Activated naive CD4-positive, alpha-beta T cell treated with anti-CD3 and anti-CD28 coated beads, Interleukin-2, amount 50 U/mL, for 72 hours (primary cell): ENCODE measurements at places on chromosomes 6 and 20. TPM values are rescaled to one million over a fixed set of nuclear protein-coding genes. Genes with fewer than 3 reads are reported as not detected.

Gene ARG1
- not detected for total RNA-seq

Gene PLTP
- 11.0 TPM for total RNA-seq

Gene DTD1
- total RNA-seq: 54.3 TPM

DNA sequence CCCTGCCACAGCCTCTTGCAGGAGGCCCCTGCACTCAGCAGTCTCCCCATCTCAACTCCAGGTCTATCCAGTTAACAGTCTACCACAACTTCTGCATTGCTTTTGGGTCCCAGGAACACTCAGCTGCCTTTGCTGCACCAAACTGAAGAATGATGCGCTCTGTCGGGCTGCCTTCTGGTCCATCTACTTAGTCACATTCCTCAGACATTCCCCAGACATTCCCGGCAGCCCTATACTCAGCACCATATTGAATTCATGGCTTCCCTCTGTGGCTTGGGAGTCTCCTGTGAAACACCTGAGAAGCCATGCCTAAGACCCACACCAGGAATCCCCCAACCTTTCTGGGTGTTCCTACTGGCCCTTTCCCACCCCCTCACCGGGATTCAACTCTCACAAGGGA, 99.6 kb upstream of the COL21A1 start:
- no peak for DNase-seq

Gene ESR1
- total RNA-seq: 1.3 TPM

GRCh38 chr20:46169245-46170171, 51.4 kb downstream of the CD40 start:
- DNase-seq: no peak

Gene BANF2
- not detected for total RNA-seq

DNA sequence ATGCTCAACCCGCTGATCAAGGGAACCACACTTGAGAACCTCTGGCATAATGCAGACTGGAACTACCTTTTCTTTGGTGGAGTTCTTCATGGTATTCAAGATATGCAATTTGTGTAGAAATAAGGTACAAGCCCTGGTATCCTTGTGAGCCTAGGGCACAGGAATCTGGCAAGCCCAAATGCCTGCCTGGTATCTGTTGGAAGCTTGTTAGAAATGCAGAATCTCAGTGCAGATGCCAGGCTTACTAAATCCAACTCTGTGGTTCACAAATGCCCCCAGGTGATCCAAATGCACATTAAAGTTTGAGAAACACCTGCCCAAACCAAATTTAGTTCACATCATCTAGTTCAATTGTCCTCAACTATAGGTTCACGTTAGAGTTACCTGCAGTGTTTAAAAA, 159.8 kb upstream of the LAMP5 start:
- no peak for DNase-seq

Gene FAM209B
- 0.88 TPM for total RNA-seq

GRCh38 chr6:125913864-125914351, 42.7 kb upstream of the HINT3 start:
- DNase-seq: no peak

GRCh38 chr6:152050451-152051195, 243.1 kb downstream of the ESR1 start:
- DNase-seq: no peak

DNA sequence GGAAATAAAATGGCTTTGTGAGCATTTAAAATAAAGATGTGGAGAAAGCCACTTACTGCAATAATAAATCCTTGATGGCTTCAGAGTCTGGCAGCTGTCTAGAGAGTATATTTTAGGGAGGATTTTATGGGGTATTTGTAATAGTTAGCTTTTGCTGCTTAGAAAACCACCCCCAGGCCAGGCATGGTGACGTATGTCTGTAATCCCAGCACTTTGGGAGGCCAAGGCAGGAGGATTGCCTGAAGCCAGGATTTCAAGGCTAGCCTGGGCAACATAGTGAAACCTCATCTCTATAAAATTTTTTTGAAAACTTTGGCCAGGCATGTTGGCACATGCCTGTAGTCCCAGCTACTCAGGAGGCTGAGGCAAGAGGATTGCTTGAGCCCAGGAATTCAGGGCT, 63.8 kb downstream of the ISM1 start:
- DNase-seq: no peak

Gene NT5E
- 0.93 TPM for total RNA-seq

Gene ZBP1
- 1.1 TPM for total RNA-seq

Gene SPEF1
- total RNA-seq: 0.14 TPM

DNA sequence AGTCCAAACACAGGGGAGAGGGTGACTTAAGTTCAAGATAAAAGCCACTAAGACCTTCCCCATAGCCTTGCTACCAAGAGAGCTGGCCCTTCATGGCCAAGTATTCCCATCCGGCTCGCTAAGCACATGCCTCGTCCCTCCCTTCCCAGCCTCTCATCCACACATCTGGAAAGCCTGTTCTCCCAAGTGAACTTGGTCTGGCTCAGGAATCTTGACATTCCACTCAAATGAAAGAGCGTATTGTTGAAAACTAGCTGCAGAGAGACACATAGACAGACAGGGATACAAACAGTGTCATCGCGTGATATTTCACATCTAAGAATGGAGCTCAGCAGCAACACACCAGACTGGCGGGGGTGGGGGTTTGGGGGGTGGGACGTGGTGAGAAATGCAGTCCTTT, 182.8 kb upstream of the FOXQ1 start:
- DNase-seq: no peak

DNA sequence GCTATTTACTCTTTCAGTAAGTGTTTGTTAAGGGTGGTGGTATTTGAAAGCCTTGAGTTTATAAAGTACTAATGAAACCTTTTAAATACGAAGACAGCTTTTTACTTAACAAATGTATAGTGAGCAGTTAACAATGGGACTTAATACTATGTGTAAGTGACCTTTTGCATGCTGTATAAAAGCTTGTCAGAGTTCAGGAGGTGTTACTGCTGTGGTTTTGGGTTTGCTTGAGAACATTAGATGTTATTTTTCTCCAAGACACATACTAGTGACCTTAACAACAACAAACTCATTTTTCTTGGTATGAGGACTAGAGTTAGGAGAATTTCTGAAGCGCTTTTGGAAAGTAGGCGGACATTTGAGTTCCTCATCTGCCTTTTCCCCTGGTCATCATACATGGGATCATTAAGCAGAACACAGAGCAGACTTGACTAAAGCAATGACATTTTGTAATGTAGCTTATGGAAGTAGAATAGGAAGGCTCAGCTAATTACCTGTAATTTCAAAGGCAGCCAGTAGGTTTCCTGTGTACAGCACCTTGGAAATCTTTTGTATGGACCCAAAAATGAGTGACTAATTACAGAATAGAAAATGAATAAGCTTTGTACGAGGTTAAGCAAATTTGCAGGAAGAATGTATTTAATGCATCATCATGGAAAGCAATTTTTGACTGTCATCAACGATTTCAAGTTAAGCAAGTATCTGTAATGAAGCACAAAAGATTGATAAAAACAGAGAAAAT, 14.1 kb downstream of the CDYL start:
- DNase-seq: no peak

- no peak for DNase-seq
These were observed 29.9 kb downstream of the EZR start for GRCh38 chr6:158789115-158789917.

Gene OSER1
- 32.2 TPM for total RNA-seq

DNA sequence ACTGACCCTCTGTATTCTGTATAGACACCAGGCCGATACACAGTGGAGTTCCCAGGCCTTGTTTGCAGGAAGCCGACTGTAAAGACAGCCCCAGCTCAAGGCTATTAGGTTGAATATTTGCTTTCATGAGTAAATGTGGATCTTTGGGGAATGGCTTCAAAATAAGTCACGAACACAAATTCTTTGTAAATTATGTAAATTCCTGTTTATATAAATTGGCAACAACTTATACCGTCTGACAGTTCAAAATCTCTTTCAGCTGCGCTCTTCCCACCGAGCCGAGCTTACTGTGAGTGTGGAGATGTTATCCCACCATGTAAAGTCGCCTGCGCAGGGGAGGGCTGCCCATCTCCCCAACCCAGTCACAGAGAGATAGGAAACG, 24.7 kb downstream of the EDN3 start:
- no peak for DNase-seq

GRCh38 chr20:55893031-55893430, 112.3 kb downstream of the CBLN4 start:
- no peak for DNase-seq

DNA sequence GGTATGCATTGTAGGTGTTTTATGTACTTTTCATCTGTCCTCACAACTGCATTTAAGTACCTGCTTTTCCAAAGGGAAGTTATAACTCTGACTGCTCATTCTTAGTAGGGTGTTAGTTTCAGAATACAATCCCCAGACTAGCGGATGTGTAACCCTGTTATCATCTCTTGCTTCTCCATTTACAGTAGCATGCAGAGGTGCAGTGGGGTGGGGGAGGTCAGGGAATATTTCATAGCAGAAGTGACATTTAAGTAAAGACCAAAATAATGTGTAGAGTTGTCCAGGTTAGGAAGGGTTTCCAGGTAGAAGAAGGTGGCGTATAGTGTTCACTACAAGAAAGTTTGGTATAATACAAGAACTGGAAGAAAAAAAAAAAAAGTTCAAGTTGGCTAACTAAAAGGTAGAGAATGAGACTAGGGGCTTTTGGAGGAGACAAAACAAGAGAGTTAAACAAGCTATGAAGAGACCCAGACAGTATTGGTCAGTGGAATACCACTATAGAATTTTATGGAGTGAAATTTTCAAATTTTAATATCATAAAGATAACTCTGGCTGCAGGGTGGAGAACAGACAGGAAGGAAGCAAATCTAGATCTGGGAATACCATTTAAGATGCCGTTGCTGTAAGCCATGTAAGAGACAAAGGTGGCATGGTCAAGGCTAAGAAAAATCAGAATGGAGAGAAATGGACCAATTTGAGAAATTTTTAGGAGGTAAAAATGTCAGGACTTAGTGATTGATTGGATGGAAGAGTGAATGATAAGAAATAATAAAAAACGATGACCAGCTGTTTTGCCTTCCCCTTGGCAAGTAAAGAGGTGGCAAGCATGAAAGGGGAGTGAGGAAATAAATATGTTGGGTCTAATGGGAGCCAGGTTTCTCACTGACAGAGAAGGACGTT, 2.2 kb upstream of the AHI1 start:
- DNase-seq: no peak

DNA sequence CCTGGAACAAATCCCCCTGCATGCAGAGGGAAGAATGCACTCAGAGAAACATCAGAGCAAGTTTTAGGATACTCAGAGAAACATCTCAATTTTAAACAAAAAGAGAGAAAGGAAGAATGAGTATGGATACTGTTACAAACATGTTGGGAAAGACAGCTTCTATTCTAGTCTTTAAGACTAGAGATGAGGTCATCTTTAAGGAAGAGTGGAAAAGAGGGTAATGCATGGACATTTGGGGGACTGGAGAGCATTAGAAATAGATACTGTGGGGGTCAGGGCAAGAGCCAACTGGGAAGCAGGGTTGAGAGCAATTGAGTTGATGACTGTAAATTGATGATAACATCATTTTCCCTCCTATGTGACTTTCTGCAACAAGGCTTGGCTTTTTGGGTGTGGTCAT, 431.2 kb downstream of the CDH26 start:
- no peak for DNase-seq

DNA sequence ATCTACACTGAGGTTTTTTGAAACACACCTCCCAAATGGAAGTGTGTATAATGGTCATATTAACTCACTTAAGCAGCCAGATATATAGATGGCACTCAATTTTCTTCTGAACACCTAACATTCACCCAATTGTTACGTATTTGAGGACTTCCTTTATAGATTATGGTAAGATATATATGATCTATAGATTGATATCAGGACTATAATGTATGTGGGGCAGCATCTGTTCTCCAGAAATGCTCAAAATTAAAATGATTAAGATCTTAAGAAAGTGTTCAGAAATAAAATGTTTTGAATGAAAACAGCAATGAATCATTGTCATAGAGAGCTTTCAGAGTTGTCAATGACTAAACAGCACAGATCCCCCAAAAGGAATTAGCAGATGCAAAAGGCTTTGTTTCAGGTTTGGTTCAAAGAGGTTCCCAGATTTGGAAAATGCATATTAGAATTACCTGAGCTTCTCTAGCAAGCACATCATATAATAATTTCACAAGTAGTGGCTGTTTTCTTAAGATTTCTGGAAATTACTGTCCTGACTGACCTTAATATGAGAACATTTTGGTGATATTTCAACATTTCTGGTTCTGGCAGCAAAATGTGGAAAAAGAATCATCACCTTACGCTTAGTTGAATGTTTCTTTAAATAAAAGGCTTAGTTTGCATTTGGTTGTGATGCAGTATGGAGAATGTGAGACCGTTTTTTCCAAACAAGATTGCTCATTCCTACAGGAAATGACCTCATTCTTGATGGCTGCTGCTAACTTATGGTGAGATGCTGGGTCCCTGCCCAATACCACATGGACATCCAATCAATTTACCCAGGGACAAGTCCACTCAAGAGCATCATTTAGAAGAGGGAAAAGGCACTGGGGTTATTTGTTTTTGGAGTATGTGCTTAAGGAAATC, 31.5 kb downstream of the TRAF3IP2 start:
- no peak for DNase-seq

Gene EEF1E1
- 65.2 TPM for total RNA-seq

Gene NRSN2
- 4.2 TPM for total RNA-seq

- no peak for DNase-seq
These were observed 30.9 kb downstream of the FRMD1 start for GRCh38 chr6:168047841-168048723.

Gene C2
- 5.2 TPM for total RNA-seq

Gene FNDC1
- total RNA-seq: 0.12 TPM

Gene FGD2
- 2.4 TPM for total RNA-seq

Gene CMTR1
- total RNA-seq: 42.9 TPM

DNA sequence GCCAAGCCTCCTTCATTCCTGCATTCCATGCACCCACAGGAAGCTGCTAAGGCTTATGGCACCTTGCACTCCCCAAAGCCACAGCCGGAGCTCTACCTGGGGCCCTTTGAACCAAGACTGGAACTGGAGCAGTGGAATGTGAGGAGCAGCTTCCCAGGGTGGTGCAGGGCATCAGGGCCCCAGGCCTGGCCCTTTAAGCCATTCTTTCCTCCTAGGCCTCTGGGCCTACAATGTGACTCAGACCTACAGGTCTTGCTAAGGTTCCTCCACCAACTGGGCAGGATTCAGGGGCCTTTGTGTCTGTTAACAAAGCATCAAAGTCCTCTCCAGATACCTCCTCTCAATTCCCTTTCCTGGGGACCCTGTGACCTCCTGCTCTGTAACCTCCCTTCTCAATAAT, 36.2 kb downstream of the SF3B5 start:
- no peak for DNase-seq

GRCh38 chr20:1841554-1842140, 53.6 kb upstream of the SIRPA start:
- no peak for DNase-seq

Gene MAP1LC3A
- 1.9 TPM for total RNA-seq
